ENCODE measurements at places on chromosomes 5 and 9.

GRCh38 chr5:67253911-67254310, 57.3 kb upstream of the CD180 start:
- no peak for DNase-seq

DNA sequence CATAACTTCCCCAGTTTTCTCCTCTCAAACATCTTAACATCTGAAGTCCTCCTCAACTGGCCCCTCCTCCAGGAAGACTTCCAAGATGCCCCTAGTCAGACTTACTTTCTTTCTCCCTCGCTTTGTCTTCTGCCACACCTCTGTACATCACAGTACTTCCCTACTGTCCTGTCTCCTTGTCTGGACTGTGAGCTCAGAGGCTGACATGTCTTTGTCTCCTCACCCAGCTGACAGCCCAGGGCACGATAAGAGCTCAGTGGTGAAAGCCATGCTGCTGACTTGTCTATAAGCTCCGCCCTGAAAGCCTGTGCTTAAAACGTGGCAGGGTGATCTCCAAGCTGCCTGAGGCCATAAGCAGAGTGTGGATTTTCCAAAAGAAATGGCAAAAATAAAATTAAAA, 33.0 kb upstream of the SLC25A51 start:
- DNase-seq: no peak

GRCh38 chr5:112270299-112271293, 148.5 kb downstream of the EPB41L4A start:
- no peak for DNase-seq

GRCh38 chr9:28539434-28540070, 966.3 kb upstream of the C9orf72 start:
- no peak for DNase-seq

DNA sequence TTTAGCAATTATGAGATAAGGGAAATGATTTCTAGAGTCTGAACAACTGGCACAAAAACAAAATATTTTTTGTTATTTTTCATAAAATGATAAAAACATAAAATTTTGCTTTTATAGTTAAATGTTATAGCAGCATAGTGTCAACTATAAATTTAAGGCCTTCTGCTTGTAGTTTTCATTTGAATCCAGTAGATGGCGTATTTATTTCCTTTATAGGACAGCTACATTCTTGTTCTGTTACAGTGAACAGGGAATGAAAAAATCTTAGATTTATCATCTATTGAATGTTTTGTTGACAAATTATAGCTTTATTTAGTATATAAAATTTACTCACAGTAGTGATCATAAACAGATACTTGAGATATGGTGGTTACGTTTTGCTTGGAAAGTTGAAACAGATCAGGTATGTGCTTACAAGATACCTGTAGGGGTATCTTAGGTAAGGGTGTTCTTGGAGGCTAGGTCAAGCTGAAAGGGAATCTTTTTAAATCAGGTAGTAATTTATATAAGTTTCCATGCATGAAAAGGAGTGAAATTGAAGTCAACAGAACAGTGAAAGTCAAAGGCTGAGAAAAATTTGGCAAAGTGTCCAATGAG, 239.3 kb upstream of the GRIN3A start:
- DNase-seq: peak; percentile 9

- no peak for DNase-seq
Observed at GRCh38 chr9:36872641-36873040, 161.4 kb downstream of the PAX5 start.

DNA sequence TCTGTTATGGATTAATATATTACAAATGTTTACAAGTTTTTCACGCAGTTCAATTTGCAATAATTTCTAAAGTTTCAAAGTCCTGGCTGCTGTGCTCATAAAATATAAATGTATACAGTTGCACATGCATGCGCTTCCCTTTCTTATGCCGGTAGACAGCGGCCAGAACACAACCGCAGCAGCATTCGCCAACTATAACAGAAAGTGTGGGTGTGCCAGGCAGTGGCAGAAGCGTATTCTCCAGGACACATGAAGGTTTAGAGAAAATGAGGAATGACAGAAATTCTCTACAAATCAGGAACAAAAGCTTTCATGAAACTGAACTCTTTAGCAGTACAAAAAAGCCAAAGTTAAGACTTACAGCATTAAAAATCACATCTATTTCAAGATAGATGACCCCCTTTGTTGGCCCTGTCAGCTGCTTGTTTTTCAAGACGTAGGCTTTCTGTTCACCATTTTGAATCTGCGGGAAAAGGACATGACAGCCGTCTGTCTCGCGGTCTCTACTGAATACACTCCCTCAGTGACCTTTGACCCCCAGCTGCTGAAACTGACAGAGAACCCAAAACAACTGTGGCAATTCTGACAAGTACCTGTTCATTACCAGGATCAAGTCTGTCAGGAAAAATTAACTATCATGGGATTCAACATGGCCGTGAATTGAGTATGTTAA, 252.2 kb downstream of the SLF1 start:
- DNase-seq: no peak

DNA sequence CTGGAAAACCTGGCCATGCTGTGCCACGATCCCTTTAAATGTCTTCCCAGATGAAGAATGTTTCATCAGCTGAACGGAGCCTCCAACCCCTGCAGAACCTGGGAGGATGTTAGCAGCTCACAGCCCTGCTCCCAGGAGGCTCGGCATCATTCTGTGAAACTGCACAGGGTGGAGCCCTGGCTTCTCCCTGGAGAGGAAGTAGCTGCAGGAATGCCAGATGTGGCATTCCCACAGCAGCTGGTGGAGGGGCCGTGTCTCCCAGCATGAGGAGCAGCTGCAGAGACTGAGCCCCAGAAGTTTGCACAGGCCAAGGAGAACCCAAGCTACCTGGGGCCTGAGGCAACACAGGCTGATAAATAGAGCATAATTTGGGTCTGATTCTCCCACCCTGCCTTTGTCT, 165.8 kb upstream of the MAP3K1 start:
- DNase-seq: no peak

- DNase-seq: no peak
Observed at GRCh38 chr9:96688187-96688586, 33.1 kb upstream of the PRXL2C start.

DNA sequence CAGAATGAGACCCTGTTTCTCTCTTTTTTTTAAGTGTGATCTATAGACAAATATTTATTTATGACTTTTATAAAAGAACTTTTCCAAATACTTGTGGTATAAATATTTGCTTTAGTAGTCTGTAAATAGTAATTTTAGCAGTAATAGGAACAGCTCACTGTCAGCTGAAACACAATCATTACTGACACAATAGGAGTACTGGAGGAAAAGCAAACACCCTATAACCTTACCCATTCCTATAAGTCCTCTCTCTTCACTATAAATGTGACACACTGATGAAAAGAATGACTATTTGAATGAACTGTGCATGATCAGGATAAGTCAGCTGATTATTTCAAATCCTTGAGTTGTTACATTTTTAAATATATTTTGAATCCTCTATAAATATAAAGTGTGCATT, 72.4 kb downstream of the CDH12 start:
- no peak for DNase-seq

DNA sequence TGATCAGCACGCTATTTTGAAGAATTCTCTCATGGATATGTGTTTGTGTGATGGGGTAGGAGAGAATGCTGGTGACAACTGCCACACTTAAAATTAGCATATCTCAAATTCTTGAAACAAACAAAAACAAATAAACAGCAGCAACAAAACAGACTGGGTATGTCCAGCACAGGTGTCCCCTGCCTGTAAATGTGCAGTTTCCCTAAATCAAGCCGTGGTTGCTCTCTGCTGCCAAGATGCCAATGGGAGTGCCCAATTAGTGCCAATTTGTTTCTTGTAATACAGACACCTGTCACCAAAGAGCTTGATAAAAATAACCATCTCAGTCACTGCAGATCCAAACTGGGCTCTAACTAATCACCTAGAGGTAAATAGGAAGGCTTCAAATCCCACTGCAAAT, 144.2 kb upstream of the SMARCA2 start:
- no peak for DNase-seq

DNA sequence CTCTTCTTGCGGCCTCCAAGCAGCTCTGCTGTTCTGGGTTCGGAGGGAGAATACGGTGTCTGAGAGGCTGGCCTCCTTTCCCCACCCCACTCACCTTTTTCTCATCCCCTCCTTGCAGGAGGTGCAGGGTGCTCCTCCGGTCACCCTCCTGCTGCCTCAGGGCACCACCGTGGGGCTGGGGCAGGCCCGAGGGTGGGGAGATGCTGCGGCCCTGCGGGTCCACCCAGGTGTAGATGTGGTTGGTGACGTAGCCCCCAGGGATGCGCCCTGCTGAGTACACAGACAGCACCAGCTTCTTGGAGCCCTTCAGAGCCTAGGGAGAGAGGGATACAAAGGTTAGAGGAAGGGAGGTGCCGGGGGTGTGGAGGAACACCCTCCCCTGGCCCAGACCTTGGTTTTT, 26.8 kb downstream of the WHRN start:
- DNase-seq: no peak

- no peak for DNase-seq
Observed at GRCh38 chr5:133323494-133324457, 272.0 kb downstream of the HSPA4 start.

DNA sequence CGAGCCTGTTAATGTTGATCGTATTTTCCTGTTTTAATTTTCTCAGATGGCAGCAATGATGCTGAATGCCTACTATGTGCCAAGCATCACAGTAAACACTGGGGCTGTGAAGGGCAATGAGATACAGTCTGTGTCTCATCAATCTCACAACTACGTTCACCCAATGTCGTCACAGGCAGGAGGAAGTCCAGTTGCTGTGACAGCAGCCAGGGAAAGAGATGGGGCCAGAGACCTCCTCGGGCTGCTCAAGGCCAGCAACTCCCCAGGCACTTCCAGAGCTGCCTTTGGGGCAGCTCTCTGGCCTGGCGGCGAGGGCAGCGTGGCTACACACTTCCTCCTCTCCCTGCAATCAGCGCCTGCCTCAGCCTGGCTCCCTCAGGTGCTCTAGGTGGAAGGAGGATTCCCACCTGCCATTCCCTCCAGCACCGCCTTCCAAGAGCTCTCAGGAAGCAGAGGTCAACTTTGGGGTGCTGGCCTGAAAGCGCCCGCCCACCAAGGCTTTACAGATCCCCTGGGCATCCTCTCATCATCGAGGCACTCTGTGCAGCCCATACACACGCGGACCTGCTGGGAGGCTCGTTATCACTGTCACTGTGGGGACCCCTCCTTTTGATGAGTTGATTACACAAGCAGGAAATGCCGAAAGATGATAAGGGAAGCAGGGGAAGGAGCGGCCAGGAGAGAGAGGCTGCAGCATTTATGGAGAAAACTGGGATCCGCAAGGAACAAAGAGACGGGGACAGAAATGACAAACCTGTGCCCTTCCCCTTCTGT, 159.2 kb downstream of the ZDHHC21 start:
- no peak for DNase-seq

DNA sequence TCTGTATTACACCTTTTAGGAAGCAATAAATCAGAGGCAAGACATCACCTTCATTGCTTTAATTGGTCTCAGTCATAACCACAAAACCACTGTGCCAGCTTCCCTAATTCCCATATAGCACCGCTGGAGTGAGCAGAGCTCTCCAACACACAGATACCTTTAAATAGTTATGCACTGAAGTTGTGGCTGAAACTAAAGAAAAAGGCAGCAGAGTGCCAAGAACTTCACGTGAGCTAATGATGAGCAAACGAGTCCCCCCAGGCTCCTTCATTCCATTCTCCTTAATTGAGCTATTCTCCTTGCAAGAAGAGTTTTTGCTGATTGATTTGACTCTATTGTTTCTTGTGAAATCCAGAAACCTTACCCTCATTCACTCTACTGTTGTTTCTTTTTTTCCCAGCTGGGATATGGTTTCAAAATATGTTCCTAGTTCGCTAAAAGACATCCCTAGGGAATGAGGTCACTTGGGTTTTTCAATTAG, 501.5 kb downstream of the SPATA31D1 start:
- DNase-seq: no peak

- no peak for DNase-seq
Observed at GRCh38 chr5:28807195-28807729, 1768.9 kb upstream of the CDH9 start.

DNA sequence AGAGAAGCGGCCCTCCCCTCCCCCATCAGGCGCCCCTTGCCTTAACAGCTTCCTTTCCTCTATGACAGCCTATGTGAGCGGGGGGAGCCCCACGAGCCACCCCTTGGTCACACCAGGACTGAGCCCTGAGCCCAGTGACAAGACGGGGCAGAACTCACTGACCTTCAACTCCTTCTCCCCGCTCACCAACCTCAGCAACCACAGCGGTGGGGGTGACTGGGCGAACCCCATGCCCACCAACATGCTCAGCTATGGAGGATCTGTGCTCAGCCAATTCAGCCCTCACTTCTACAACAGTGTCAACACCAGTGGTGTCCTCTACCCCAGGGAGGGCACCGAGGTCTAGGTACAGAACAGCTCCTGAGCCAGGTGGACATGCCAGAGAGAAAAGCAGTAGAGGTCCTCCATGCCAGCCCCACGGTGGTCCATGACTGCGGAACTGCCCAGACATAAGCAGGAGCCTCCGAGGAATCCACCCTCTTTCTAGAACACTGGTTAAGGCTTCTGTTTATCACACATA, 2.6 kb downstream of the FOXI1 start:
- no peak for DNase-seq

- DNase-seq: no peak
Observed at GRCh38 chr5:88854769-88855168, 28.2 kb downstream of the MEF2C start.

GRCh38 chr5:149093625-149094024, 30.8 kb upstream of the SH3TC2 start:
- DNase-seq: no peak

DNA sequence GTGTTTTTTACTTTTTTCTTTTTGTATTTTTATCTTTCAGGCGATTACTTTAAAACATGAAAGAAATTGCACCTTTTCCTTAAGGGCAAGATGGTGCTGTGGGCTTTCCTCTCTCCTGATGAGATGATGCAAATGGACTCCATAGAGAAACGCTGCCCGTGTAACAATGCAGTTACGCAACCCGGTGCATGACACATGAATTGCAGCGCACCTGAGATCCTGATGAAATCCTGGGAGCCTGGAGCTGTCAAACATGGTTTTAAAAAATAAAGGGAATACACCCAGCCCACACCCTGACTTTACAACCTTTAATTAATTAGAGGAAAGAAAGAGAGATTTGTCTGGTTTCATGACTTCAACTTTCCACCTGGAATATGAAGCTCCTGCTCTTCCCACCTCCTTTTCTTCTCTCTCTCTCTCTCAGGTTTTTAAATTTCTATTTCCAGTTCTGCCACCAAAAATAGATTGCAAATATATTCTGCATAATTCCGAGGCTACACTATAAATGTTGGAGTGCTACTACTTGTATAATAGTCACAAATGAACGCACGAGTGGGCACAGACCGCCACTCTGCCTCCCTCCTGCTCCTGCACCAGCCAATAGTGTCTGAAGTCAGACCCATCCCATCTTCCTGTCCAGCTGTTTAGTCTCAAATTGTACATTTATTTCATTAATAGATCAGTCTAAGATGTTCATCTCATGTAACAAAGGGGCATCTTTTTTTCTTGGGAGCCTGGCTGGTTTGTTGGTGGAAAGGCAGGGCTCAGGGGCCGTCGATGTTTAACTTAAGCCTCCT, 179.1 kb downstream of the AUH start:
- no peak for DNase-seq

GRCh38 chr9:133707065-133707762, 30.9 kb downstream of the SARDH start:
- peak; percentile 55 for DNase-seq

- no peak for DNase-seq
Observed at GRCh38 chr5:79578876-79579275, 33.4 kb upstream of the TENT2 start.

Measured in suppressor macrophage treated with lipopolysaccharide for 1 hour (primary cell).